Peyer's patch (tissue), 4 donors: ENCODE measurements at places on chromosomes 1 and 21.

DNA sequence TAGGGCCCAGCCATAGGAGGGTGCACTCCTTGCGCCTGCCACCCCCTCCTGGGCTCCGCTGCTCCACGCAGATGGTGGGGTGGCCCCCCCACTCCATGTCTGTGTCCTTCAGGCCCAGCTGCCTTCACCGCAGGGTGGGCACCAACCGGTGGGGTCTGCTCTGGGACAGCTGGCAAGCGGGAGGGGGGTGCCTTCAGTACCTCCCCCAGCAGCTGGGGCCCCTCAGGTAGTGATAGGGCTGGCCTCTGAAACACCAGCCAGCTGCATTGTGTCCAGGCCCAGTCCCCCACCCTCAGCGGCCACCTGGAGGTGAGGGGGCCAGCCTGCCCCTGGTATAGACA is 360 bp downstream of the GJC2 start:
- peaks cover 39% of the 10 kb centered on the region for H3K36me3 ChIP-seq
- no peaks in the 10 kb centered on the region for H3K27me3 ChIP-seq
- DNase-seq = no peak
- peak overlapping the region; percentile 47 for H3K27ac ChIP-seq
- H3K4me1 ChIP-seq = no peaks in the 10 kb centered on the region

- peak overlapping the region; percentile 93 for H3K27ac ChIP-seq
- peak; percentile 84 for DNase-seq
- H3K27me3 ChIP-seq = no peaks in the 10 kb centered on the region
- H3K4me1 ChIP-seq = no peaks in the 10 kb centered on the region
Measured at GRCh38 chr1:201404722-201405483, 5.8 kb upstream of the LAD1 start.

DNA sequence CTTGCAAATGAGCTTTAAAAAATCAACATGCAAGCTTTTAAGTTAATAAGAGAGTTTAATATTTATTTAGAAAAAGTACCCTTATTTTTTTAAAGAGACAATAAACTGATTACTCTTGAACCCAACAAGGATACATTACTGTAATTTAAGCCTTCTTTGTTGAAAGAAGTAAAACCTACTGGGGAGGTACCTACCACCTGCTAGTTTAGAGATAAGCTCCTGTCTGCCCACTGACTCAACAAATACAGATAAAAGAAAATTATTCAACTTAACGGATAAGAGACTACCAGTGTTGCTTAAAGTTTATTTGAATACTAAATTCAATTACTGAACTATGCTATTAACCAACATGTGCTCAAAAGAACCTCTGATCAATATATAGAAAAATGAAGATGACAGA is 23.1 kb downstream of the USP24 start:
- no peak overlapping the region for H3K27ac ChIP-seq
- H3K4me3 ChIP-seq = no peak overlapping the region
- no peaks in the 10 kb centered on the region for H3K4me1 ChIP-seq
- H3K27me3 ChIP-seq = no peaks in the 10 kb centered on the region
- DNase-seq = no peak
- no peaks in the 10 kb centered on the region for H3K36me3 ChIP-seq

DNA sequence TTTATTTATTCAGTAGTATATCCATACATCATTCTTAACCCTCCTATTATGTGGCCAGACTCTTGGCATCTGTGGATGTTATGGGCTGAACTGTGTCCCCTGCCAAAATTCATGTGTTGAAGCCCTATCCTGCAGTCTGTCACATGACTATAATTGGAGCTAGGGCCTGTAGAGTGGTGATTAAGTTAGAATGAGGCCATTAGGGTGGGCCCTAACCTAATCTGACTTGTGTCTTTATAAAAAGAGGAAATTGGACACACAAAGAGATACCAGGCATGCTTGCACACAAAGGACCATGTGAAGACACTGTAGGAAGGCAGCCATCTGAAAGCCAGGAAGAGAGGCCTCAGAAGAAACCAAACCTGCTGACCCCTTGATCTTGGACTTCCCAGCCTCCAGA is 6.6 kb downstream of the ZMYND12 start:
- H3K27me3 ChIP-seq = no peaks in the 10 kb centered on the region
- DNase-seq = no peak
- no peaks in the 10 kb centered on the region for H3K36me3 ChIP-seq
- no peaks in the 10 kb centered on the region for H3K4me1 ChIP-seq
- no peak overlapping the region for H3K27ac ChIP-seq

DNA sequence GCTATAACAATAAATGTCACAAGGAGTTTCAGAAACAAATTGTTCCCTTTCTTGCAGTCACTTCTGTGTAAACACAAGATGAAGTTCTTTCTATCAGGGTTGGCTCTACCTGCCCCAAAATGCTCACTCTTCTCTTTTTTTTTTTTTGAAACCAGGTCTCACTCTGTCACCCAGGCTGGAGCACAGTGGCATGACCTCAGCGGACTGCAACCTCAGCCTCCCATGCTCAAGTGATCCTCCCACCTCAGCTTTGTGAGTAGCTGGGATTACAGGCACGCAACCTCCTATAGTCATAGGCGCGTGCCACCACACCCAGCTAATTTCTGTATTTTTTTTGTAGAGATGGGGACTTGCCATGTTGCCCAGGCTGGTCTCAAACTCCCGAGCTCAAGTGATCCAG is 10.5 kb upstream of the CTNNBIP1 start:
- no peaks in the 10 kb centered on the region for H3K4me1 ChIP-seq
- no peak overlapping the region for H3K4me3 ChIP-seq
- no peak for DNase-seq
- no peaks in the 10 kb centered on the region for H3K27me3 ChIP-seq
- no peaks in the 10 kb centered on the region for H3K36me3 ChIP-seq
- H3K27ac ChIP-seq = no peak overlapping the region

- H3K27me3 ChIP-seq = no peaks in the 10 kb centered on the region
- no peak overlapping the region for H3K27ac ChIP-seq
- no peaks in the 10 kb centered on the region for H3K4me1 ChIP-seq
- H3K36me3 ChIP-seq = no peaks in the 10 kb centered on the region
- no peak overlapping the region for H3K4me3 ChIP-seq
- DNase-seq = no peak
Measured at GRCh38 chr1:175911138-175911537, 167.7 kb upstream of the TNR start.

DNA sequence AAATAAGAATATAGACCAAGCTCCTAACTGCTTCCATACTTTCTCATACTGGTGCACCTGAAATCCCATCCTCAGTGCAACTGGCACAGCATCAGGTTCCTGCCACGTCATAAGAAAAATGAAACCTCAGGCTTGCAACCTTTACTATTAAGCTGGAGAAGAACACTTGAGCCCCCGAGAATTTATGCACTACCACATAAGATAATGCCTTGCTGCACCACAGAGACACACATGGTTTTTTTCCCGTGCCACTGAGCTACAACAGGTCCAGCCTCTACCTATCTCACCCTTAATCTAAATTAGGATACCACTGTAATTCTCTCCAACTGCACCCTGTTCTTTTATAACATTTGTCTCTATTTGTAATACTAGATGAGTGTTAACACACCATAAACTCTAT is 174.5 kb downstream of the DENND1B start:
- no peaks in the 10 kb centered on the region for H3K27me3 ChIP-seq
- H3K36me3 ChIP-seq = no peaks in the 10 kb centered on the region
- H3K4me3 ChIP-seq = no peak overlapping the region
- H3K27ac ChIP-seq = no peak overlapping the region
- no peaks in the 10 kb centered on the region for H3K4me1 ChIP-seq
- DNase-seq = no peak

DNA sequence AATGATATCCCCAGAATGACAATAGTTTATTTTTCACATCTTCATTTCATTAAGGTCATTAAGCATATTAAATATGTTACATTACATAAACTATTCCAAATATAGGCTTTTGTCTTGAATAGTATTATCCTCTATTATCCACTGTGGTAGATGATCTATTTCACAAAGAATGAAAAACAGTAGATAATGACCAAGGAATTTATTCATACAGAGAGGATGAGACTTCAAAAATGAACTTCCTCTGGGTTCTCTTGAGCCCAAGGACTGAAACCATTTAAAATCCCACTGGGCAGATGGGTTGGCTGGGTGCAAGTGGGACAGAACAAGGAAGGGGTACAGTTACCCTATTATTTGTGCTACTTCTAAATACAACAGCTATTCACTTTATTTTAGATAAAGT is 33.0 kb downstream of the PTPN14 start:
- no peaks in the 10 kb centered on the region for H3K36me3 ChIP-seq
- peaks cover 18% of the 10 kb centered on the region for H3K4me1 ChIP-seq
- H3K27ac ChIP-seq = no peak overlapping the region
- H3K27me3 ChIP-seq = no peaks in the 10 kb centered on the region
- no peak overlapping the region for H3K4me3 ChIP-seq

- H3K36me3 ChIP-seq = peaks cover 8% of the 10 kb centered on the region
- no peaks in the 10 kb centered on the region for H3K4me1 ChIP-seq
- no peaks in the 10 kb centered on the region for H3K27me3 ChIP-seq
- no peak overlapping the region for H3K27ac ChIP-seq
- DNase-seq = no peak
Measured at GRCh38 chr1:212020975-212021374, 14.4 kb downstream of the INTS7 start.
